ENCODE measurements at places on chromosomes 5 and 9.
A peak's percentile ranks its signal among the peaks of the same experiment; 100 is the strongest.

DNA sequence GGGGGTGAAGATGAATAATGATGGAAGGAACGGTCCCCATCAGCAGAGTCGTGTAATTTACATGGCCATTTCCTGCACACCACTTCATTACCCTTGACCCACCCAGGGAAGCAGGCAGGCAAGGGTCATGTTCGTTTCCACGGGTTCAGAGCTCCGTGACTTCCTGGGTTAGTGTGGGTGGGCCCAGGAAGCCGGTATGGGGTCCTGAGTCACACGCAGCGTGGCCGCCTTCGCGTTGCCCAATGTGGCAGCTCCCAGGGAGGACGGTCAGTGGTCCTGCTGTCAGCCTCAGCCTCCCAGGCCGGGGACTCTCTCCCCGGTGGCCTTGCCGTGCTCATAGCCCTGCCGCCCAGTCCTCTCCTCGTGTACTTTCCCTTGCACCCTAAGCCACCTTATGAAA is 5.1 kb upstream of the TERT start:
- DNase-seq = peak; percentile 55

DNA sequence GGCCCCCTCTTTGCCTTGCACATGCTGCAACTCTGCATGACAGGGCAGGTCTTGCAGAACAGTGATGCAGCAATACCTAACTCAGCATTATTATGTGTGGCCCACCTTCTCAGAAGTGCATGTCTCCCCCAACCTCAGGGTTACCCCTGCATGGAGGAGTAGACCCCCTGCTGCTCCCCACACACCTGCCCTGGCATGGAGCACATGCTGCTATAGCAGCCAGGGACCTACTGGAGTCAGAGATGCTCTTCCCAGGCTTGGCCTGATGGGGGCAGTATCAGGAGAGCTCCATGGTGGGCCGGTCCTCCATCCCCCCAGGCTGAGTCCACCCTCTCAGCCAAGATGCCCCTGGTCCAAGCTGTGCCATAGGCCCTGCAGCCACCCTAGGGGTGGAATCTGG is 13.2 kb upstream of the BOD1 start:
- DNase-seq = no peak

DNA sequence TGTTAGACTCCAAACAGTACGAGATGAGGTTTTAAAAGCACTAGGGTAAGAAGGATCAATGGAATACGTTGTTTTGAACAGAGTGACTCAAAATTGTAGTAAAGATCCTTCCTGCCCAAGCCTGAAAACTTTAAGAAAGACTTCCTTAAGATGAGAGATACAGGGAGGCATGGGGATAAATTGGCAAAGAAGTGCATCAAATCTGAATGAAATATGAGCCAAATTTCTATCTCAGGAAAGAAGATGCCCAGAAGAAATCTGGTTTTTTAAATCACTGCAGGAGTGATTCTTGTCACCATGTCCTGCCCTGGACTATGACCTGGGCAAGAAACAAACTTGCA is 14.9 kb downstream of the FCN2 start:
- DNase-seq = no peak

DNA sequence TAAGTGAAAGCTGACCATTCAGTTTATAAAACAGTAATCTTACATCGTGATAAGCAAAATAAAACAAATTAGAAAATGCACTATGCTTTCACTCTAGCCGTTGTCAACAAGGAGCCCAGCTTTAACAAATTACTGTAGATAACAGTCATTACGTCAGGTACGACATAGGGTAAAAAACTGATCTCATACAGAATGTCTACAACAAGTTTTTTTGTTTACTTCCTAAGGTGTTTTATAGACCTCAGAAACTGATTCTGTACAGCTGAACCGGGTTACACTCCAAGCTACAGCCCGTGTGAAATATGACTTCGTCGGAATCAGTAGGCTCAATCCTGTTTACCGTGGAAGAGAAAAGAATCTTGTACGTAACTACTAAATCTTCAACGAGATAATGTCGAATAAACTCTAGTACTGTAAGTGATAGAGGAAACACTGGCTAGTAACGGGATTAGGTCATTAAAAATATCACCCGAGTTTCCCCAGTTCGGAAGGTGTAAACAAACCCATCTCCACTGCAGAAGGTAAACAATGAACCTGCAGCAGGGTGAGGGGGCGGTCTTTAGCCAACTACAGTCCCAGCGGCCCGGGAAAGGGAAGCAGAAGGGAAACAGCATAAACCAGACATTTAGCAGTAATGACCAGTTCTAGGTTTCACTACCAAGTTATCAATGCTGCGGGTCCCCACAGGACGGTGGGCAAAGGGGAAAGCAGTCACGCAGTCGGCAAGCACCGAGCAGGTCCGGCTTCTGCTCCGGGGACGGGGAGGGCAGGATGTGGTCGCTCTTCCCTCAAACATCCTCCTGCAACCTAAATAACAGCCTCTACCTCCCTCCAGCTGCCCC is 1.1 kb downstream of the RICTOR start:
- DNase-seq = no peak

DNA sequence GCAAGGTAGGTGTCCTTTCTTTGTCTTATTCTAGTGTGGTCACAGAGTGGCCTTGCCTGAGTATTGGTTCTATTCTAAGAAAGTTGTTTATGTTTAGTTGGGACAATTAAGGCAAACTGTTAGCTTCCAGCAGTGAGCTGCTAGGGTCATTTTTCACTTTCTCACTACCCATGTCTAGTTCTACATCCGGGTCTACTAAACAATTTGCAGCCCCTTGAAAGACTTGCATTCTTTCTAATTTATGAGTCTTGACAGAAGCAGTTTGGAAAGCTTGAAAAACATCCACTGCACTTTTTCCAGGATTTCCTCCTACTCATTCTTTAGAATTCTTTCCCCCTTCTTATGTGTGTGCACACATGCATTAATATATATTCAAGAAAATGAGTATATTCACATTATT is 892.2 kb upstream of the ACO1 start:
- no peak for DNase-seq

GRCh38 chr9:137760426-137760825 is 117.2 kb upstream of the CACNA1B start:
- no peak for DNase-seq

- DNase-seq = no peak
Measured at GRCh38 chr5:13567819-13568218, 376.7 kb downstream of the DNAH5 start.

DNA sequence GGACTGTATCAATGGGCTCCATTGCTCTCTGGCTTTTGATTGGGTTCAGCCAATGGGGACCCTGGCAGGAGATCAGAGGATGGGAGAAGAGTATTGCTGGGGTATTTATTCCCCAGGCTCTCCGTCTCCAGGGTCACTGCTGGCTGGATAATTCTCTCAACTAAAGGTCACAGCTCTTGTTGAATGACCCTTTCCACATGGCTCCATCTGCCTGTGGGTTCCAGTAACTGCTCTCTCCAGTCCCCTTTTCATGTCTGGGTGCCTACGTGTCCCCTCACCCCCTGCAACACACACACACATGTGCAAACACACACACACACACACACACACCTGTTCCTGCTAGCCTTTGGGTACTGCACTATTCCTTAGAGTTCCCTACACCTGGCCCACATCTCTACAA is 53.9 kb upstream of the RIC1 start:
- no peak for DNase-seq

- DNase-seq = no peak
Measured at GRCh38 chr5:168427224-168427623, 59.0 kb upstream of the RARS1 start.

DNA sequence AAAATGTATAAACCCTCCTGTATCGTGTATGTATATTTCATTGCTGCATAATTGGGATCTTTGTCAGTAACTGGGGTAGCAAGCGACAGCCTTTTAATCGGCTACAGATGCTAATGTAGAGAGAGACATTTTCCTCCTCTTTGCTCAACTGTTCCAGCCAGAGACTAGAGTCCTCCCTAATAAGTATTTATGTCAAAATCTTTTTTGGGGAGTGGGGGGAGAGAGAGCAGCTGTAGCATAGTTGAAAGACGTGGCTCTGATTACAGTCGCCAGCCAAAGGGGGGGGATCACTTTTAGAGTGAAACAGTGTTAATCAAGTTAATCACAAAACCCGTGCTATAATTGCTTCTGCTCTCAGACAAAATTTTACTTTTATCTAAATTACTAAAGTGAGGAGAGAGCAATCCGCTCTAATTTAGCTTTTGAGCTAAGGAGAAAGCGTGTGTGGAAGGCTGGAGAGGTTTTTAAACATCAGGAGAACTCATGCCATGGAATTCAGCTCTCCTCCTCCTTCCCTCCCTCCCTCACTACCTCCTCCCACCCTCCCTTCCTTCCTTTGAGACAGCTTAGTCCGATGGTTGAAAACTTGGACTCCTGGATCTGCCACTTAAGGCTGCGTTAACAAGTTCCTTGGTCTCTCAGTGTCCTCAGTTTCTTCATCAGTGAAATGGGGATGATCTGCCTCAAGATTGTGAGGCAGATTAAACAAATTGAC is 87.3 kb upstream of the ZNF618 start:
- no peak for DNase-seq

DNA sequence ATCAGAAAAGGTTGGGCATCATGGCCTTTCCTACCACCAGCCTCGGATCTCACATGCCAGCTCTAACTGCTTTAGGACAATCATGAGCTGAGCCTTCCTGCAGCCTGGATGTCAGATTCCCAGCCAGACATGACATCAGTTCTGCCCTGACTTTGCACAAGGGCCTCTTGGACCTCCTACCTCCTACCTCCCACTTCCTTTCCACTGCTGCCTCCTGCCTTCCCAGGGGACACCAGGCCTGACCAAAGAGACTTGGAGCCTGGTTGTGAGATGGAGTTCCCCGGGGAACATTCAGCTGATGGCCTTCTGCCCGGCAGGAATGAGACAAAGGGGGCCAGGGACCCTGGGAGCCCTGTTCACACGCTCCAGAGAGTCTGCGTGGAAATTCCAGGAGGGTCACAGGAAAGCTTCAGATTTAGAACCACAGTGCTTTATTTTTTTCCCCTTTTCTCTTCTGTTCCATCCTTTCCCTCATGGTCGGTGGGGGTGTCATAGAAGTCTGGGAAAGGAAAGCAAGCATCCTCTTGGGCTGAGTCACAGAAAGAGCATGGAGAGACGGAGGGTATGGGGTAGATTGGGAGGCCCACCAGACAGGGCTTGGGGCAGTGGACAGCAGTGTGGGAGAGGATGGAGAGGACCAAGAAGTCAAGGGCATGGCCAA is 35.4 kb upstream of the IL17B start:
- no peak for DNase-seq

GRCh38 chr5:57550132-57550531 is 67.5 kb upstream of the ACTBL2 start:
- DNase-seq = peak; percentile 20

DNA sequence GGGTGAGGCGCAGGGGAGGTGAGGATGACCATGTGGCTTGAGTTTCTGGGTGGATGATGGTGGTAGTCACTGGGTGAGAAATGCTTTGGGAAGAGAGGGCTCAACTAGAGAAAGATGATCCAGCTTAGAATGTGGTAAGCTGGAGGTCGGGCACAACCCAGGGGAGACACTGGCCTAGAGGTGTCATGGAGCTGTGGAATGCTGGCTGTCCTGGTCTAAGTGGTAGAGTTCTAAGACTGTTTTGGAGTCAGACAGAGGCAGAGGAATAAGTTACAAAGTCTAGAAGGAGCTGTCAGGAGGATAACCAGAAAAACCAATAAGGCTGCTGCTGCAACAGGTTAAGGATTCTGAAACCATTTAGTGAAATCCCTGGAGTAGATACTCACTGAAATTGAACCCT is 19.2 kb upstream of the ACSL6 start:
- no peak for DNase-seq

GRCh38 chr5:33321026-33321425 is 119.7 kb upstream of the TARS1 start:
- no peak for DNase-seq

DNA sequence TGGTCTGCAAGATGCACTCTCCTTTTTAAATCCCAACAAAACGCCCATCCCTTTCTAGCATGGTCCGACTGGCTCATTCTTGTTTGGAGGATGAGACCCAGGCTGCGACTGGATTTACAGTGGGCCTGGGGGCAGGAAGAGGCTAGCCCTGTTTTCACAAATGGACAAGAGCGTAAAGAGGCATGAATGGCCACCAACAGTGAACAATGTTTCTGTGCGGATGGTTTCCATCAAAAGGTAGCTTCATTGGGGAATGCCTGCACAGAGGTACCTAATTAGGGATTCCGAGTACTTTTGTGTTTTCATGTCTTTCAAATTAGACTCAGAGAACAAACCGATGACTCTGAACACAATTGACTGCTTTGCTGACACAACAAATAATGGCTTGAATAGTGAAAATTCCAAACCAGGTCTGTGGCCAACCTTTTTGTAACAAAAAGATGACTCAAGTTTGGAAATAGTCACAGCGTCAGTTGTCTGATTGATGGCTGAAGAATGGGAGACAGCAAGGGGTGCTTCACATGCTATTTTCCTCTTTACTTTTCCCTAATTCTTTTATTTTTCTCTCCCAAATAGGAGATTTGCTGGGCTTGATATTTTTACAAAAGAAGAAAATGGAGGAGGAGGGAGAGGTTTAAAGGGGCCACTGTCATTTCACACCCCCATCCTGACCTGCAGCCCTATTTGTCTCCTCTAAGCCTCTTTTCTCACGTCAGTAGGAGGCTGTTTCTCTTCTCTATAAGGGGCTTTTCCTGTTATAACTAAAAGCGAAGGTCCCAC is 208.1 kb upstream of the S1PR3 start:
- no peak for DNase-seq

GRCh38 chr9:130731355-130731754 is 37.8 kb downstream of the EXOSC2 start:
- DNase-seq = no peak

GRCh38 chr9:92501671-92502393 is 19.5 kb upstream of the ASPN start:
- no peak for DNase-seq
